ENCODE measurements at places on chromosomes 3 and 15. TPM values are rescaled to one million over a fixed set of nuclear protein-coding genes. Genes with fewer than 3 reads are reported as not detected.

DNA sequence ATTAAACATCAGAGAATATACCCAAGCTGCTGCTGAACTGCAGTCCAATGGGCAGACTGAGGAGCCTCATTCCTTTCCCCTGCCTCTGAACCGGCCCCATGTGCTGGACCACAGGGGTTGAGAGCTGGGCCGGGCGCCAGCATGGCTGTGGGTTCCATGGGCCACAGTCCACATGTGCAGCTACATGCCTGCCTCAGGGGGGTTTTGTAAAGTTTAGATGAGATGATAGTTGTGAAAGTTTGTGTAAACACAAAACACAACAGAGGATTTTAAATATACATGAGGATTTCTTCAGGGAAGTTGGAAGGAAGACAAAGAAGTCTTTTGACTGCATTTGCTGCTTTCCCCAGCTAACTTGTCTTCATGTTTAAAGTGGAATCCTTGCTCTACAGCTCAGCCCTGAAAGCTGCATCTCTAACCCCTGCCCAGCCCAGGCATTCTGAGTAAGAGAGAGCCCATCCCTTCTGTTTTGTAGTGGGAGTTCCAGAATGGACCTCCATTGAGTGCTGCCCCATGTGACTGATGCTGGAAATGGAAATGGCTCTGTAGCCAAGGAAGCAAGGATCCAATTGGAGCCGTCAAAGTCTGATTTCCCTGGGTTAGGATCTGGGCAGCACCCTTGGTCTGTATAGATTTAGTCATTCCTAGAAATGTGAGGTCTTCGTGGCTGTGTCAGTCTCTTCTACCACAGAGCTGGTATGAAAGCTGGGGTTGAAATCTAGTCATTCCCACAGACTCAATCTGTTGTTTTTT lies 17.5 kb downstream of the SLC12A8 start:
- DNase-seq, result peak; percentile 43

DNA sequence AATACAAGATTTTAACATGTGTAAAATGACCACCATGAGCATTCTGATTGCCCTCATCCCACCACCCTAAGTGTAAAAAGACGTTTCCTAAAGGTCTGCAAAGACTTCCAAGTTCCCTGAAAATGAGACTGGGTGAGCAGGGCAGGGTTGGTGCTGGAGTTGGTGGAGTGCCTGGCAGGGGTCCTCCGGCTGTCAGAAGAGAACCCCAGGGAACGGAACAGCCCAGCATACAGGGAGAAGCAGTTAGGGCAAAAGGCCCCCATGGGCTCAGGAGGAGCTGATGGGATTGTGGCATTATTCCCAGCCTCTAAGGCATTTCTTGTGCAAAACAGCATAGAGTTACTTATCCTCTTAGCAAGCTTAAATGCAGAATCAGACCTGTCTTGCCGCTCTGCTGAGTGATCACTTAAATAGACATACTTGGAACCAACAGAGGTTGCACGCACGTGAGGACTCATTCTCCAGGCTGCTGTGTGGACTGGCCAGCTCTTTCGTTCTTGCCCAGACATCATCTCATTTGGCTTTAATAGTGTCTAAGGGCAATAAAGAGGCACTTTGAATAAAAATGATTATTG lies 36.0 kb downstream of the XYLB start:
- no peak for DNase-seq

Gene HDC
- polyA plus RNA-seq, result 0.47 TPM

DNA sequence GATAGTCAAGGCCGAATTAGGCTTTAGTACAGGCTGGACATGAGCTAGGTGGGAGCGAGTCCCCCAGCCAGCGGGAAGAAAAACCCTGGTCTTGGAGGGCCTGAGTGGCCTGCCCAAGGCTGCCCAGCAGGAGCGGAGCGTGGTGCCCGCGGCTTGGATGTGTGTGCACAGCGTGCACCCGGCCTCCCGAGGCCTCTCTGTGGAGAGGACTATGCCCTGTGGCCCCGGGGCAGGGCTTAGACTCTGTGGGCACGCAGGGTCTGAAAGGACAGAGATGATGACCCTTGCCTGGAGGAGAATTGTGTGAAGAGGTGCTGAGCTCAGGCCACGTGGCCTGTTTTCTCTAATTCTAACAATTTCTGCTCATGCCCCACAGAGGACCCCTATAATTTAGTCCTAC lies 124.6 kb upstream of the IQSEC1 start:
- DNase-seq, result no peak

Gene PRKAR2A
- 36.9 TPM for polyA plus RNA-seq

Measured in right lung (tissue), 10 donors.